Stimulated activated CD8-positive, alpha-beta memory T cell treated with anti-CD3 and anti-CD28 coated beads, Interleukin-2, amount 100 ng/mL, for 1 hour (primary cell): ENCODE measurements at places on chromosomes 3 and 15.
A peak's percentile ranks its signal among the peaks of the same experiment; 100 is the strongest.

DNA sequence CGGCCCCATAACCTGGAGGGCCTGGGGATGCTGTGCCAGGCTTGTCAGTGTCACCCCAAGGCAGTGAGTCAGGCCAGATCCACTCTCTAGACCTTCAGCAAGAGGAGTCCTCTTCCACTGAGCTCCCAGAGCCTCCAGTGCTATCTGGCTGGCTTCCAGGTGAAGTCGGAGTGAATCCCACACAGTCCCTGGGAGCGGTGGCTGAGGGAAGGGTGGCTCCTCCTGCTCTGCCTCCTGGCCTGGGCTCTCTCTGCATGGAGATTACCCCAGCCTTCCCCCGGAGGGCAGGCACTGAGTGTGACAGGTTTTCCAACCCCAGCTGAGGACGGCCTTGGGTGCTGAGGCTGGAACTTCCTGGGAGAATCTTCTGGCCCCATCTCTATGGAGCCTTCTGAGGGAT, 82.7 kb downstream of the EPHB1 start:
- DNase-seq = no peak

DNA sequence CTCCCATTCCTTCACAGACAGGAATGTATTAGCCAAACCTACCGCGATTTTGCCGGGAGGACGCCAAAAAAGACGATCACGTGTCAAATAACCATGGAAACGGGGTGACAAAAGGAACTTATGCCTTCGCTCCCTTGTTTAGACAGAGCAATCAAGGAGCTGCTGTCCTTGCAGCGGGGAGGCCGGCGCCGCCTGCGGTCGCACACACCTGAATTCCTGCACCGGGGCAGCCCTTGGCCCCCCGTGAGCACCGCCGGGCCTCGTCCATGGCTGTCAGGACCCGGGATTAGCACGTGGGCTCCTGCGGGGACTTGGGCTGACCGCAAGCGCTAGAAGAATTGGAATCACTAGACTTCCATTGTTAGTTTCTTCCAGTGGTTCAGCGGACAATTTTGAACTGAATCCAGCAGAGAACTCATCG, 193.1 kb downstream of the SHQ1 start:
- no peak for DNase-seq

DNA sequence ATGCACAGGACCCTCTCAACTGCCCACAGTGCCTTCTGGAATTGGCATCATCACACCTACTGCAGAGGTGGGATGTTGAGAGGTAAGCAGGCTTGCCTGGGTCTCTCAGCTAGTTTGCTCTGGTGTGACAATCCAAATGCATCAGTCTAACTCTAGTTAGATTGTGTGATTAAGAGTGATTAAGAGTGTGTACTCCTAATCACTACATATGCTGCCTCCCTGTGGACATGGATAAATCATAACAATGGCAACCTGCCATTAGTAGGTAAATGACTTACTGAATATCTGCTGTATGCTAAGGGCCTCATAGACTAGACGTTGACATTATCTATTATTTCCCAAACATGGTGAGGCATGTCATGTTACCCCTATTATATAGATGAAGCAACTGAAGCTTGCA, 342.1 kb downstream of the OCA2 start:
- no peak for DNase-seq

DNA sequence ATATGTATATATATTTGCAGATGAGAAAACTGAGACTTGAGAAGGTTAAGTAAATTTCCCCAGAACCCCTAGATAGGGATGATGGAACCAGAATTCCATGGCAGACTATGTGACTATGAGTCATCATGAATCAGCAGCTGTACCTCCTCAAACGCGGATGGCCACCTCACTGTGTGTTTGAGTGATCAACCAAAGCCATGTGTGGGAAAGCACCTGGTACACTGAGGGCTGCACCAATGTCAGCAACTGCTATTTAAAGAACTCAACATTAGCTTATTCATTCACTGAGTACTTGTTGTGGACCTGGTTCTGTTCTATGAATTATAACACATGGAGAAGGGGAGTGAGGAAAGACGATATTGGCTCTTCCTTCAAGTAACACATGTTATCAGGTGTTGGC, 377.0 kb downstream of the GAP43 start:
- DNase-seq = no peak

GRCh38 chr3:28243424-28244106, 2.1 kb downstream of the CMC1 start:
- DNase-seq = no peak

DNA sequence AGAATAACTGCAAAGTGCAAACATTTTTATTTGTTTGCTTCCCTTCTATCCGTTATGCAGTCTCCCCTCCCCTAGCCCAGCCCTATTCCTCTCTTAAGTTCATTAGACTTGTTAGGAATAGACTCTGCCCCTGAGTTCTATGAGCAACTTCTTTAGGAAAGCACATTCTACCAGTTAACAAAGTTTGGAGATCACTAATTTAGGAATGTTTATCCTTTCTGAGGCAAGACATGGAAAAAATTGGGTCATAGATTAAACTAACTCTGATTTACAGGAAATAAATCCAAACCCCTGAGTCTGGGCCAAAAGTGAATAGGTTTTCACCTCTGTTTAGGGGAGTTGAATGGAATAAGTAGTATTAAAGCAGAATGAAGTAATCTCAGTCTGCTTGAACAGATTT, 34.4 kb downstream of the C3orf80 start:
- DNase-seq = no peak

DNA sequence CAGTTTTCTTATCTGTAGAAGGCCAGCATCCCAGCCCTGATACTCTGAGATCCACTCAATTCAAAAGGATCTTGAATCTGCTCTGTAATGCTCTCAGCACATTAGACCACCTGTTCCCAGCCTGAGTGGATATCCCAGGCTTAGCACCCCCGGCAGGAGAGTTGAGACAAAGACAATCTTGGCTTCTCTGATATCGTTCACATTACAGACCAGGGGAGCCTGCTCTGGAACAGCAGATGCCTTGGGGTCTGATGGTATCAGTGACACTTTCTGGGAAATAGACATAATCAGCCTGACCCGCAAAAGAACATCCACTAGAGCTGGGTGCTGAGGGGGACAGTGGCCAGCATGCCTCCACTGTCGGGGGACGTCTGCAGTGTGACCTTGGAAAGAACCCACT, 70.6 kb downstream of the BDH1 start:
- DNase-seq = no peak

- DNase-seq = no peak
These were observed 2.0 kb upstream of the NFKBIZ start for GRCh38 chr3:101847328-101847727.

- no peak for DNase-seq
These were observed 107.2 kb downstream of the SNRPN start for GRCh38 chr15:25061808-25062550.

DNA sequence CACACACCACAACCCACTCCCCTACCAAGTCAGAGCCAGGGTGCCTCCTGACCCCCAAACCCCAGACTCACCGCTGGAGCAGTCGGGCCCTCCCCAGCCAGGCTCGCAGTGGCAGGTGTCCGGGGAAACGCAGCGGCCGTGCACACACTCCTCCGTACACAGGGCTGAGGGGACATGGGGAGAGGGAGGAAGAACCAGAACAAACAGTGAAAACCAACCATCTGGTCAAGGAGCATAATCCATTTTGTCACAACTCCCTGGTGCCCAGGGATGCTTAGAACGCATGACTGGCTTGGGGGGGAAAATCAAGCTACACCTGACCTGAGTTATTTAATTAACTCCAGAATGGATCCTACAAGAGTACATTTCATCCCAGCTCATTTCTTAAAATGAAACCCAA, 159.2 kb downstream of the MEGF11 start:
- no peak for DNase-seq

DNA sequence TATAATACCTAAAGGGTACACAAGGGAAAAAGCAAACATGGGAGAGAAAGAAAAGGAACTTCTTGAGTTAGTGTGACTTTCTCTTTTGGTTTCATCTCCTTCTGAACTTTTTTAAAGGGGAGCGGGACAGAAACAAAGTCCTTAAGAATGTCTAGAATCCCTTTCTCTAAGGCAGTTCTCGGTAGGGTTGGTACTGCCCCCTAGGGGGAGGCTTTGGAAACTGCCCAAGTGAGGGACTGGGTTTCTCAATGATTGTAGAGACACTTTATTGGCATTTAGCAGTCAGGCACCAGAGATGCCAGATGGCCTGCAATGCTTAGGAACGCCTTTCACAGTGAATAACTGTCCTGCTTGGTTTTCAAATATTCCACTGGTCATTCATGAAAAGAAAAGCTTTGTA, 172.7 kb downstream of the WDR72 start:
- no peak for DNase-seq

- DNase-seq = no peak
These were observed 6.7 kb downstream of the NANOGP8 start for GRCh38 chr15:35078221-35078915.

DNA sequence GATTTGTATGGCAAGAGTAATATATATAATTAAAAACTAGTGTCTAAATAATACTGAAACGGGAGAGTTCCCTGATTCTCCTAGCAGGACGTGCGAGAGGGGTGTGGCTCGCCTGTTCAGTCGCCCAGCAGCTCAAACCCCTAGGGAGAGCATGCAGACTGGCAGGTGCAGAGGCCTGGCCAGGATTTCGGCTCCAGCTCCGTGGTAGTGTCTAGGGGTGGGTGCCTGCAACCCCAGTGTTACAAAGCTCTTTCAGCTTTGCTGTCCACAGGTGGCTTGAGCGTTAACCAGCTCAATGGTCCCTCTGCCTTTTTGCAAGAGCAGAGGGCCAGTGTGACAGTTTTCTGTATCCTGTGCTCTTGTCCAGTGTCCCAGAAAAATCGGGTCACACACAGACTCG, 226.6 kb downstream of the ALCAM start:
- DNase-seq = no peak

GRCh38 chr15:24899795-24900194, 55.0 kb upstream of the SNRPN start:
- no peak for DNase-seq

GRCh38 chr3:107315141-107315540, 62.1 kb upstream of the CCDC54 start:
- DNase-seq = no peak

GRCh38 chr3:42705058-42705767, 2.6 kb upstream of the HHATL start:
- no peak for DNase-seq

GRCh38 chr3:84958495-84959469, at the start of gene CADM2:
Gene CADM2, plus strand, starts transcription at chr3:84958989.
- peak; percentile 24 for DNase-seq

- DNase-seq = no peak
These were observed 399.7 kb downstream of the VPS13C start for GRCh38 chr15:61660579-61660978.

GRCh38 chr15:80585544-80586018, 109.5 kb upstream of the ABHD17C start:
- DNase-seq = no peak

- DNase-seq = no peak
These were observed 290.6 kb downstream of the ROBO1 start for GRCh38 chr3:79477242-79477641.

GRCh38 chr3:172622916-172623700, 87.8 kb downstream of the NCEH1 start:
- no peak for DNase-seq

- no peak for DNase-seq
These were observed 422.4 kb upstream of the ATP11B start for GRCh38 chr3:182370949-182371348.

- no peak for DNase-seq
These were observed 1001.9 kb downstream of the ROBO1 start for GRCh38 chr3:78765671-78766485.

GRCh38 chr3:194727435-194728128, 41.9 kb downstream of the FAM43A start:
- DNase-seq = no peak

- DNase-seq = no peak
These were observed 10.1 kb downstream of the CDC25A start for GRCh38 chr3:48178072-48178471.

DNA sequence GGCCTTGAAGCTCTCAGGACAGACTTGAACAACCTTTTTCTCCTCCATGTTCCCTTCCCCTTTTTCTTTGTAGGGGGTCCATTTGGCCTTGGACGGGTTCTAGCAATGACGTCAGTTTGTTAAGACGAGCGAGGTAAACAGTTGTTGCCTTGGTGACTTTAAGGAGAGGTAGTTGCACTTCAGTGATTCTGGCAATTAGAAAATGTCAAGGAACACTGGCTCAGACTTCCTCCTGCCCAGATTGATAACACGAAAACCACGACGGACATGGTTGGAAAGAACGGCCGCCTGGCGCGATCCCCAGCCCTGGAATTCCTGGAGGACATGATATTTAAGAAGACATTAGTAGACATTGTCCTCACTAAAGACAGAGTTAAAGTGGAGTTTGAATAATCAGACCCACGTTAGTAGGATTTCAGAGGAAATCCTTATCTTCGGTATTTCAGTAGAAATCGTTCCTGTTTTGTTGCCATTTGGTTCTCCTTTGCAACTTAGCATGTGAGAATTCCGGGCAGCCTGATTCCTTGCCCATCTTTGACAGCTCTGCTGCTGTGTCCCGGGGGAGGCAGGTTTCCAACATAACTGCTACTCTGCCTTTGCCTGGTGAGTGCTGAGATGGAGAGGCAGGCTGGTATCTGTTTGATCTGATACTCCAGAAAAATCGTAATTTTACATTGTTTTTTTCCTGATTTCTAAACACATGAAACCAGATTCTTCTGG, 87.3 kb downstream of the ST6GAL1 start:
- DNase-seq = no peak

- no peak for DNase-seq
These were observed 87.6 kb downstream of the DPH6 start for GRCh38 chr15:35458176-35458856.

- DNase-seq = no peak
These were observed 445.1 kb downstream of the FOXP1 start for GRCh38 chr3:71138410-71138809.

- no peak for DNase-seq
These were observed 69.2 kb downstream of the MEIS2 start for GRCh38 chr15:37031198-37031597.

DNA sequence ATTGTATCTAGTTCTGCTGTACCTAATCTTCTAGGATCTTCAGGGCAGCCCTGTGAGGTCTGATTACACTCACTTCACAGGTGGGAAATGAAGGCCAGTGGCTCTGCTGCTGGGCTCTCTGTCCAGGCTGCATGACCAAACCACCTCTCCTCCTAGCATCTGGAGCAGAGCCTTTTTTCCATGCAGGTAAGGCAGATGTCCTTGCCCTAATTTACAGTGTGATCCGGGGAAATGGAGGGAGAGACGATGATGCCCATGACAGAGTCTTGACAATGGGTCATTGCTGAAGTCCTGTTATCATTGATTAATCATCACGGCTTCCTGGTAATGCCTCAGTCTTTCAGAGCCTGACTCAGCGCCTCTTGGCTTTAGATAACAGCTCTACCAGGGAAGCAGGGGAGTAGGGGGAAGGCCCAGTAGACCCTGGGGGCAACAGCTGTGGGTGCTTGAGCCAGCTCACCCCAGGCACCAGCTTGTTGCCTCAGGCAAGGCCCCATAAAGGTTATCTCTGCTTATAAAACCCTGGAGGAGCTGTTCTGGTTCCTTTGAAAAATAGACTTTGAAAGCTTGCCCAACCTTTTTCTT, 153.4 kb downstream of the GABRG3 start:
- no peak for DNase-seq

DNA sequence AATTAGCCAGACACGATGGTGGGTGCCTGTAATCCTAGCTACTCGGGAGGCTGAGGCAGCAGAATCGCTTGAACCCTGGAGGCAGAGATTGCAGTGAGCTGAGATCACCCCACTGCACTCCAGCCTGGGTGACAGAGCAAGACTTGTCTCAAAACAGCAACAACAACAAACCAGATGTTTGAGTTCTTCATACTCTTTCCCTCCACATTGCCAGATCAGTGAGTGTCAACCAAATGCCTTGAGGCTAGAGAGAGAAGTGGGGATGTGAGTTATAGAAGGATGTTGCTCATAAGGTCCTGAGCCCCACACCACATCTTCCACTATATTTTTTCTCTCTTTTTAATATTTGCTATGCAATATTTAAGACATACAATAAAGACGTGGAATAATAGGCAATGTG, 19.8 kb downstream of the MAPKBP1 start:
- no peak for DNase-seq
